ENCODE measurements at places on chromosomes 4 and X.

- no peak for DNase-seq
These were observed 459.6 kb upstream of the ATOH1 start for GRCh38 chr4:93368968-93369367.

- peak; percentile 21 for DNase-seq
These were observed 53.6 kb upstream of the PRPS1 start for GRCh38 chrX:107574711-107575110.

DNA sequence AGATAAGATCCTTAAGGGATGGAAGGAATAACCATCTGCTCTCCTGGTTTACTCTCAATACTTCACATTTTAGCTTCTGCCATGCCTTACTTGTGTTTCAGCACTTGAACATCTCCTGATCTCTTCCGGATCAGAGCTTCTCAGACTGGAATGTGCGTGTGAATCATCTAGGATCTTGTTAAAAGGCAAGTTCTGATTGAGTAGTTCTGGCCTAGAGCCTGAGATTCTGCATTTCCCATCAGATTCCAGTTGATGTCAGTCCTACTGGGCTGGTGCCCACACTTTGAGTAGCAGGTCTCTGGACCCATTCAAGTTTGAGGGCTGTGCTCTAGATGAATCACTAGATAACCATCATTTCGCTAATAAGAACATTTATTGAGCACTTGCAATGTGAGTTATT, 20.0 kb downstream of the NDP start:
- peak; percentile 15 for DNase-seq

- peak; percentile 38 for DNase-seq
These were observed 17.0 kb upstream of the TMEM144 start for GRCh38 chr4:158193171-158193749.

DNA sequence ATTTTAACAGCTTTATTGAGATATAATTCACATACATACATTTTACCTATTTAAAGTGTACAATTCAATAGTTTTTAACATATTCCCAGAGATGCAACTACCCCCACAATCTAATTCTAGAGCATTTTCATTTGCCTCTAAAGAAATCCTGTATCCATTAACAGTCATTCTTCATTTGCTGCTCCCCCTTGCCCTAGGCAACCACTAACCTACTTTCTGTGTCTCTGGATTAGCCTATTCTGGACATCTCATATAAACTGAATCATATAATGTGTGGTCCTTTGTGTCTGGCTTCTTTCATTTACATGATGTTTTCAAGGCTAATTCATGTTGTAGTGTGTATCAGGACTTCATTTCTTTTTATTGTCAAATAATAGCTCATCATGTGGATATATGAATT, 105.1 kb upstream of the GRPR start:
- no peak for DNase-seq

DNA sequence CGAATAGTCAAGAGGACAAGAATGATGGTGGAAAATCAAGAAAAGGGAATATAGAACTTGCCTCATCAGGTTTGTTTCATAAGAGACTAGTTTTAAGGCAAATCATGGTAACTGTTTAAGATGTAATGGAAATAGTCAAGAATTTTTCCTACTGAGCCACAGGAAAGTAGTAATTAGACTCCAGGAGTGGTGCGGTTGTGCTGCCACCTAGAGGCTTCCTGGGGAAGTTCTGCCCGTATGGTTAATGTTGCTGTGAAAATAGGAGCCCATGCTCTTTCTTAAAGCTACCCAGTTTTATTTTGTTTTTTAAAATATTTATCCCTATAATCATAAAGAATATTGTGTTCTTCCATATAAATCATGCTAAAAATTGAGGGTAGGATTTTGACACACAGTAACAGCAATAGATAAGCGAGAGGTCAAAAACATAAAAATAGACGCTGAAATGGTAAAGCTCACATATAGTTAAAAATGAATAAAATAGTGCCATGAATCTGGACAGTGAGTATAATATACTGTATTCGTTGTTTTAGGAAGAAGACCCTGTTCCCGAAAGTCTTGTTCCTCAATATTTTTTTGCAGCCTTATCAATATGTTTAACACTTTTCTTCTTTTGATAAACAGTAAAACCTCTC, 87.0 kb downstream of the PHOX2B start:
- peak; percentile 56 for DNase-seq

DNA sequence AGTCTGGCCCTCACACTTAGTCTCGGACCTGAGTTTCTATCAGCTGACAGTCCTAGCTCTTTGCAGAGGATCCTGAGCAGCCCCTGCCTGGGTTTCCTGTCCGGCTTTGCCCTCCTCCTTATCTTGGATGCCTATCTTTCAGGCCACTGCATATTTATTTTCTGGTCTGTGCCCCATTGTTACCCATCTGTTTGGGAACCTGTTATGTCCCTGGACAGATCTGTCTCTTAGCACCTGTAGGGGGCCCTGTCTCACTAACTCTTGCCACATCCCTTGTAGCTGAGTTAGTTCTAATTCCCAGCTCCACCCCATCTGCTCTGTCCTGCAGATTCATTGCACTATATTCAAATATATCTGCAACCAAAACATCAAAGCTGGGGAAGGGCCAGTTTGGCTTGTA, 514.9 kb upstream of the LCORL start:
- DNase-seq, result no peak

DNA sequence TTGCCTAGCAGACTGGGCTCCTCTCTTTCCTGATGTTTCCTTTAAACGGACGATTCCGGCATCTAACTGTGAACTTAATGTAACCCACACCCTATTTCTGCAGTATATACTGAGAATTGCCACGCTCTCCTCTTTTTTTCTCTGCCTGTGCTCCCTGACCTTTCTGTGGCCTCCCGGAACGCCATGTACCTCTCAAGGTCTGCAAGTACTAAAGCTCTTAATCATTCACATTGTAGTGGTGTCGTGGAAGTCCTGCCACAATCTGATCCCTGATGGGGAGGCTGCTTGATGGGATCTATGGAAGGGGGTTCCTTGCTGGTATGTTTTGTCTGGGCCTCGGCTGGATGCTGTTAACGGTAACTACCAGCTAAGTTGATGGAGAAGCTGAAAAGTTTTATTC, 302.9 kb upstream of the EPHA5 start:
- DNase-seq, result no peak

GRCh38 chr4:2462218-2462991, 6.5 kb upstream of the RNF4 start:
- DNase-seq, result peak; percentile 53

GRCh38 chr4:7001271-7001670, 41.9 kb upstream of the TADA2B start:
- DNase-seq, result no peak

DNA sequence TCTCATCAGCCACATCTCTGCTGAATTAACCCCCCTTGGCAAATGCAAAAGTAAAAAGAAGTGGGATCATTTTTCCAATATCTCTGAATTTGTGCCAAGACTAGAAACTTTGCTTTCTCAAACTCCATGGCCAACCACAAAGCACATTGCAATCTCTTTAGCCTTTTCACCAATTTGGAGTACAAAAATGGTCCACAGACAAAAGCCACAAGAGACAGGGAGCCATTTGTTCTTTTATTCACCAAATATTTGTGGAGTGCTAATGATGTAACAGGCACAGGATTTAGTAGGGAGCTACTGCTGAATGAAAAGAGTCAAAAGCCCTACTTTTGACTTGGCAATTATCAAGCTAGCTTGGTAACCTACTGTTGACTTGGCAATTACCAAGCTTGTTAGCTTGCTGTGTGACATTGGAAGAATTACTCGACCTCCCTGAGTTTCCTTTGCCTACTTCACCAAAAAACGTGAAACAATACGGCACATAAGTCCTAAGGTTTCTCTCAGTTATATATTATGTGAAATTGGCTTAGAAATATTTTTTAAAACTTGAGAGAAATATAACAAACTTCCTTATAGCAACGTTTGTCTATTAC, 97.1 kb upstream of the KLF3 start:
- DNase-seq, result no peak

GRCh38 chrX:9091258-9091657, 57.3 kb upstream of the FAM9B start:
- no peak for DNase-seq

DNA sequence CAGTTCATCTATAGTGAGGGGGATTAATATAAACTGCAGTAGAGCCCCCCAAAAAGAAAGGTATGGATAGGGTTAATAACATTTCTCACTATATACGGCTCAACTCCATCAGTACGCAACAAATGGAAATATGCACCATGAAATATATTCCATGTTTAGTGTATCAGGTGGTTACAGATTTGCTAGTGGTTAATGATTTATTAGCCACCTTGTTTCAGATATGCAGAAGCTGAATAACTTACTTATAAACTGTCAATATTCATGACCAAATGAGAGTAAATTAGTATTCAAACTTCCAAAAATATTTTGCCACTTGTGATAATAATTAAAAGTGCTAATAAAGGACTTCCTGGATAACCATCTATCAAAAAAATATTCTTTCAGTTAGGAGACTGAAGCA, 14.8 kb downstream of the AMTN start:
- DNase-seq, result no peak

GRCh38 chr4:17544831-17545234, 29.9 kb downstream of the CLRN2 start:
- DNase-seq, result no peak

DNA sequence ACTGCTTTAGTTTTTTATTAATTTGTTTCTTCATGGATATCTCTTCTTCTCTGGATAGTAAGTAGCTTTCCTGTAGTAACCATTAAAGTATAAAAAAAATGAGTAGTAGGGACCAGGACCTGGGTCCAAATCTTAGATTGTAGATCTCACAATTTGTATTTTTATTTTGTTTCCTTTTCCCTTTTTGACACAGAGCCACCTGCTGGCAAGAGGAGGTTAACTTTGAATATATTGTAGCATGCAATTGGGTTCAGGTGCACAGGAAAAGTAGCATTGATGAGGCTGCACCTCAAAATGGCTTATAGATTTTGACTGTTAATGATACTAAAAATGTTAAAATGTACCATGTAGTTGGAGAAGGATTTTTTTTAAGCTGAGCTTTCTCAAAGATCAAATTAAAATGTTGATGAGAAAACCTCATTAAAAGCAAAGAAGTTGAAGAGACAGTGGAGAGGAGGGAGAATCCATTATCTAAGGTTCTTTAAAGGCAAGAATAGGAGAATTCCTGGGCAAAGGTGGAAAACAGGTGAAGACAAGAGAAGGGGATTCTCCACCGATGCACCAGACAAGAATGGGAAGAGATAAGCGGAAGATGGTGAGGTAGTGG, 48.3 kb upstream of the HPGDS start:
- DNase-seq, result peak; percentile 25

GRCh38 chr4:138910914-138911336, 104.7 kb upstream of the NOCT start:
- peak; percentile 86 for DNase-seq

DNA sequence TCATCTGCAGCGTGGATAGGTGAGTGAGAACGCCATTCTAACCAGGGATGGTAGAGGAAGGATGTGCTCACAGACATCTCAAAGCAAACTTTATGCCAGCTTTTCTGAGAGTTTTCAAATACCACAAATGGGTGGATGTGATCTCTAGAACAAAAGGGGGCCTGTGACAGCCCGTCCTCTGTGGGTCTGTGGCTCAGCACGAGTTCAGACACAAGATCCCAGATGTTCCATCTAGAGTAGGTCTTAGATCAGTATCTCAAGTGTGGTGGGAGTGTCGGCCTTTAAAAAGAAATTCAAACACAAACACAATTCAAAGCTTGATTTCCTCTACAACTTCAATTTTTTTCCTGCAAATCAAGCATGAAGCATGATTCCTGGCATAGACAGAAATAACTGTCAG, 22.8 kb downstream of the QDPR start:
- no peak for DNase-seq

GRCh38 chrX:56763556-56764152, 34.6 kb downstream of the NBDY start:
- no peak for DNase-seq

- DNase-seq, result no peak
These were observed 34.9 kb upstream of the FHDC1 start for GRCh38 chr4:152901205-152901604.

GRCh38 chrX:101208152-101208905, 11.3 kb upstream of the DRP2 start:
- peak; percentile 62 for DNase-seq

DNA sequence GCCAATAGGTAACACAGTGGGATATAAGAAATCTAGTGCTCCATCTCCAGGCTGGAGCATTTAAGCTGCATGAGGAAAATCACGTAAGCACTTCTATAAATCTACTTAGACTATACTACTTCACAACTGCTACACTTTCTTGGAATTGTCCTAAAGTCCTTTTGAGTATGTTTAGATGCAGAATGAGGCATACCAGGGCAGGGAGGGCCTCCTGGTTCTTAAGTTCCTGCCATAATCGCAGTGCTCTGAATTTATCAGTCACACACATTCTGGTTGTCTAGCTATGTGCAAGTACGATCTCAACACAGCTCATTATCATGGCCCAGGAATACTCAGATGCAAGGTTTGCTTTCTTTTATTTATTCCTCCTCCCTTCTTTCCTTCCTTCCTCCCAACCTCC, 130.3 kb downstream of the GUCY2F start:
- DNase-seq, result no peak

- DNase-seq, result no peak
These were observed 4.2 kb downstream of the VSIG4 start for GRCh38 chrX:66035667-66036066.

GRCh38 chr4:177673985-177674489, 231.8 kb upstream of the AGA start:
- no peak for DNase-seq

DNA sequence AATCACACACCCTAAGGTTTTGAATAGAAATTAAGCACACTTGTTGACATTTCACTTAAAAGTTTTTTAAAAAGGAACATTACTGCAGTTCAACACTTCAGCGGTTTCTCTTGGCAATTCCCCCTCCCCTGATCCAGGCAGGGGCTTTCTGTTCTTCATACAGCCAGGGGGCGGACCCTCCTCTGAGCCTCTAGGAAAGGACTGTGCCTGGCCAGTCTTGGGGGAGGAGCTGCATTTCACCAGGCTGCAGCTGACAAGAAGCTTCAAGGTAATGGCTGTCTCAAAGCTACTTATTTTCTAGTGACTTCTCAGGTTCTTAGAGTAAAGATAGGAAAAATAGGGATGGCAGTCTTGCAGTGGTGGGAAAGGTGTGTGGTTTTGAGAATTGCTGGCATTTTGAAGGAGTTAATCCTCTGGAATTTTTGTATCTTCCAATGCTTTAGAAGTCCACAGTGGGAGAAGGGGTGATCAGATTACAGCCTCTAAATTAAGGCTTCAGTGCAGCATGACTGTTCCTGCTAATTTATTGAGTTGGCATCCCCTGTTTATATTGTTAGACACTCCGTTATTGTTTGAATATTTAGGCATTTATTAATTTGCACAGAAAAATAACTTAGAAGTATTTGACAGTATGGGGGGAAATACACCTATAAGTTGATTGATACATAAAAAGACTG, 33.5 kb downstream of the PWWP3B start:
- no peak for DNase-seq

GRCh38 chr4:154781126-154781982, at the start of gene RBM46:
Gene RBM46, plus strand, starts transcription at chr4:154781272. Its CDS starts 15,481 bp downstream, at chr4:154796753.
- no peak for DNase-seq

DNA sequence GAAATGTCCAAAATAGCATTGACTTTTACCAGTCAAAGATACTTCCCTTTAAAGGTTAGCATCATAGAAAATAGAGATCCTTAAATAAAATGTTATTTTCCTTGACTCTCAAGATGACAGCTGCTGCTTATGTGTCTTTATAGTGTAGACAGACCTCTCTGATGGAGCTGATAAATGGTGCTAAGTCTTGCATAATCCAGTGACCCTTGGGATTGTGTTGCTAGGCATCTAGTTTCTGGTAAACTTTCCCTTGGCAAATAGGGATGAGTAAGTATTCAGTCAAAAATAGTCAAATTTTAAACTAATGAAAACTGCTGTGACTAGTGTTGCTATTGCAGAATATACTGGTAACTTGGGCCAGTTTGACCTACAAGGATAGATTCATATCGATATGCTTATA, 53.6 kb downstream of the MBNL3 start:
- no peak for DNase-seq

Measured in HT1080 (cell line).